ENCODE measurements at places on chromosomes 2 and 18.

GRCh38 chr2:102639429-102639828, 20.1 kb downstream of the SLC9A2 start:
- no peak for DNase-seq

DNA sequence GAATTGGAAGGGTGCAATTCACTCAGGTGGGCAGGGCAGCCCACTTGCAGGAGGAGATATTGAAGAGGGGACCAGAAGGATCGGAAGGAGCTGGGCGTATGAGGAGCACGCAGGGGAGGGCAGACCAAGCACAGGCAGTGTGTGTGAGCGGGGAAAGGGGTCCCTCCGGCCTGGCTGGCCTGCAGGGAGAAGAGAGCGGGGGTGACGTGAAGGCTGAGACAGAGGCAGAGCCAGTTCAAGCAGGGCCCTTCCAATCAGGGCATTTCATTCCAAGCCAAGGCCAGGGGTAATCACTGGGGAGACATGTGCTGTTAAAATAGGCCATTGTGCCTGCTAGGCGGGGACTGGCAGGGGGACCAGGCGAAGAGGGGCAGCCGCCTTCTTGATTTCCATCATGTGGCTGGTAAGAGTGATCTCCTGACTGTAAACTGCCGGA, 62.2 kb downstream of the ACKR3 start:
- no peak for DNase-seq

DNA sequence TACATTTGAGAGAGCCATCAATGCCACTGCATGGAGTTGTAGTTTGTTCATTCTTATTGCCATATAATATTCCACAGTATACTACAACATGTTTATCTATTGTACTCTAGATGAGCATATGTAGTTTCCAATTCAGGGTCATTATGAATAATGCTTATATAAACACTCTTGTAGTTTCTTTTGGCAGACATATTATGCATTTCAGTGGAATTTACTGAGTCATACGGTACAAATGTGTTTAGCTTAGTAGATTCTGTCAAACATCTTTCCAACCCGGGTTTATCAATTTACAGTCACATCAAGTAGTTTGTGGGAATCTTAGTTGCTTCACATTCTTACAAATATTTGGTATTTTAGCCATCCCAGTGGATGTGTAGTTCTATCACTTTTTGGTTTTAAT, 161.1 kb downstream of the KCNH7 start:
- DNase-seq: peak; percentile 7

DNA sequence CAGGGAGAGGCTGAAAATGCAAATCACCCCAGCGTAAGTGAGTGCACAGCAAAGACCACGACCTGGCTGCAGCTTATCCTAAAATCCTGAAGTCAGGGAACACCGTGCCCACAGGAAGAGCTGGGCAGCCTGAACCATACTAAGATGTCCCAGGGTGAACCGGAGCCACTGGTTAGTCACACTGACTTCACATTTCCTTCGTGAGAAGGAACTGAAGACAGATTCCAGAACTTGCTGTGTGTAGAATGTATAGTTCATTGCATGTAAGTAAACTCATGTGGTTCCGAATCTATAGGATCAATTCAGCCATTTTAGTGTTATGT, 84.6 kb upstream of the NDUFV2 start:
- DNase-seq: peak; percentile 61

GRCh38 chr2:157627594-157628476, 829 bp downstream of the ACVR1C start:
- peak; percentile 40 for DNase-seq

GRCh38 chr2:47002480-47003381, 87.1 kb upstream of the MCFD2 start:
- no peak for DNase-seq

GRCh38 chr2:140654565-140654964, 1476.3 kb downstream of the LRP1B start:
- peak; percentile 6 for DNase-seq

DNA sequence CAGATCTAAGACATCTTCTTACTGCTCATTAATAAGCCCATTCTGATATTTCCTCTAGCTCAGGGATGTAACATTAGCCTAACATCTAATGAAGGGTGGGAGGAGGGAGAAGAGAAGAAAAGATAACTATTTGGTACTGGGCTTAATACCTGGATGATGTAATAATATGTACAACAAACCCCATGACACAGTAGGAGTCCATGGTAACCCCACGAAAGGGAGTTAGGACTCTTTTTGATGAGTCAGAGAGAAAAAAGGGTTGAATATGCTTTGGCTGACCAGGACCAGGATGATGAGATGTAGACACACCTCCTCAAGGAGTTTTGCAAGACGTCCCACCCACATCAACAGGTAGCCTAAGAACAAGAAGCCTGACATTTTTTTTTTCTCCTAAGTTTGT, 34.4 kb upstream of the DLX2 start:
- DNase-seq: no peak

DNA sequence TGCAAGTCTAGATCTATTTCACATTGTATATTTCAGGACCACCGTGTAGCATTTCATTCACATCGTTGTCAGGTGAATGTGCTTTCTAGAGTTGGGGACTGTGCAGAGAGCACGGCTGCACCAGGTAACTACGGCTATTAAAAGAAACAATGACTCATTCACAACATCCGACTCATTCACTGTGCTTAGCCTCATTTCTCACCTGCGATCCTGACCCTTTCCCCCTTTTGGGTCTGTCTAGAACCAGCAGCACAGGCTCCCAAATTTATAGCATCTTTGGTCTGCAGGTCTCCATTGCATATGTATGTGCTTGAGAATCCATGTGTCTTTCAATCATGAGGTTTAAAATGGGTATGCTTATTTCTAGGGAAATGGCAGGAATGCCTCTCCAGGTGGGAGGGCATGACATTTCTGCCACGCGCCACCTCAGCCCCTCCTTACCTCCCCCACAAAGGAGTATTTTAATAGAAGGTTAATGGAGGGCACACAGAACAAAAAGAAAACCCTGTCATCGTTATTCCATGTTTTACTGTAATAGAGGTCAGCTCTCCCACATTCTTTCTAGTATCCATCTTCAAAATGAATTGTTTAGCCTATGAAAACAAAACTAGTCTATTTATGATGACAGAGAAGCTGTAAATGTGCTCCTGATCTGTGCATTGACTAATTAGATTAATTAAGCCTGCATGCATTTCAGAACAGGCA, 246.7 kb upstream of the EPHA4 start:
- DNase-seq: no peak

DNA sequence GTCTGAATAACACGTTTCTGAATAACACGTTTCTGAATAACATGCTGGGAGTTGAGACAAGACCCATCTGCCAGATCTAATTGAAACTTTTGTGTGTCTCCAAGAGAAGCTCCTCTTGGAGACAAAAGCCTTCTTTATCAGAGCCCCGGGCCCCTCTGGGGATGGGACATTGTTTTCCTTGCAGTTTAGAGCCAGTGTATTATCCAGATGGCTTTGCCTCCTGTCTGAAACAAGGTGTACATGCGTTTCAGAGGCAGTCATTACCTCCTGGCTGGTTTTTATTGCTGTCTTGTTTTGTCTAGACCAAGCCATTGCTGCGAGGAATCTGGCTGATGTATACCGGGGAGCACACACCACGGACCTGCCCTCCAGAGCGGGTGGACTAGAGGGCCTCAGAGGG, 7.8 kb downstream of the FOSL2 start:
- DNase-seq: no peak

GRCh38 chr18:43606795-43607194, 329.5 kb upstream of the SYT4 start:
- DNase-seq: no peak

- peak; percentile 86 for DNase-seq
Observed at GRCh38 chr2:233353769-233354499, at the start of gene DGKD. DGKD (plus strand) TSS chr2:233354494; CDS start chr2:233354519, 25 bp downstream.

DNA sequence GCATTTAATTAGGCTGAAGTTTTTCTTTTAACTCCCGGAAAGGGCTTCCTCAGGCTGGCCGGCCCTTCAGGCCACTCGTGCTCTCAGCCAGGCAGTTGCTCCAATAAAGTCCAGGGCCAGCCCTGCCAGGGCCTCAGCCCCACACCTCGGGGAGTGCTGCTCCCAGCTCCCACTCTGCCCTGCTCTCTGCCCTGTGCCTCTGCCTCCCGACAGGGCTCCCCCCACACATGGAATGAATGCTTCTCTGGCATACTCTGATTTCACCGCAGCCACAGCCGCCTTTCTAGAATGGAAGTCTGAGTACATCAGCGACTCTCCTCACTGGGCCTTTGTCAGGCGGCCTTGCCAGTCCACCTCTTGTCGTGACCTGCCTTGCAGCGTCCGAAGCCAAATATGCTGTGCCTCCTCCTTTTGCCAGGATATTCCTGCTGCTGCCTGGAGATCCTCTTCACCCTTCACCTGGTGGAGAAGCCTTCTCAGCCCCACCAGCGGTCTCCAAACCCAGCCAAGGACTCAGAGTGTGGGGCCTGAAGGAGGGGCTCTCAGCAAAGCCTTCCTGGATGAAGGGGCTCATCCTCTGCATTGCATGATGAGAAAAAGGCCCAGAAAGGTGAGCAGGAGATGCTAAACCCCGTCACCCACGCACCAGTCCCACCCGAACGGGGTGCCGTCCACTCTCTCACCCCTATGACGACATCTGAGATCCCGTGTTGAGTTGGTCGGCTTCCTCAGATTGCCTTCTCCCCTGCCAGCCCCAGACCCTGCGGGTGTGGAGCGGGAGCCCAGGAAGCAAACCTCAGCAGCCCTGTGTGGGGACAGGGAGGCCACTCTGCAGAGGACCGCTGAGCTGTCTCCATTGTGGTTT, 472.7 kb upstream of the HS6ST1 start:
- DNase-seq: no peak

DNA sequence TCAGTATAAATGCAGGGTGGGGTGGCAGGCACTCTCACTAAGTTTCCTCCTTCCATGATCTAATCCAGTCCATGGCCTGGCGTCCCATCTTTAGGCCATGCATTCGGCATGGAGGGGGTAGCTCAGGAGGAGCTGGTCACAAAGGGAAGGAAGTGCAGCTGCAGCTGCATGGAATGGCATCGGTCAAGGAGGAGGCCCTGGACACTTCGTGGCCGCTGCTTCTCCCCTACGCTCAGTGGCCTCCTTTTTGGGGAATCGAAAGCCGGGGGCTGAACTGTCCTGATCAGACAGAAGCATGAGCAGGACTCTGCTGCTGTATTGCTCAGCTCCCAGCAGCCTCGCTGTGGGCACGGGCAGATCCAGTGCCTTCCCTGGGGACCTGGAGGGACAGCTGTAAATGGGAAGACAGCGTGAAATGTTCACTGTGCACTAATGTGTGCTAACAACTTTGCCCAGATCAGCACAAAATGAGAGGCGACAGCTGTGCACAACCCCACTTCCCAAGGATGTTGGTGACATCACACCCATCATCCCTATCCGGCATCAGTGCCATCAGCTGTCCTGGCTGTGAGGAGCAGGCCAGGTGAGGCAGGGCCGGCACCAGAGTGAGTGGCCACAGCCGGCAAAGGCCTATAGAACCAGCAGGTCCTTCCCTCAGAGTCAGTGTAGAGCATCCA, 520.1 kb upstream of the RAB6C start:
- no peak for DNase-seq

- no peak for DNase-seq
Observed at GRCh38 chr2:46458763-46459500, 20.4 kb upstream of the TMEM247 start.

DNA sequence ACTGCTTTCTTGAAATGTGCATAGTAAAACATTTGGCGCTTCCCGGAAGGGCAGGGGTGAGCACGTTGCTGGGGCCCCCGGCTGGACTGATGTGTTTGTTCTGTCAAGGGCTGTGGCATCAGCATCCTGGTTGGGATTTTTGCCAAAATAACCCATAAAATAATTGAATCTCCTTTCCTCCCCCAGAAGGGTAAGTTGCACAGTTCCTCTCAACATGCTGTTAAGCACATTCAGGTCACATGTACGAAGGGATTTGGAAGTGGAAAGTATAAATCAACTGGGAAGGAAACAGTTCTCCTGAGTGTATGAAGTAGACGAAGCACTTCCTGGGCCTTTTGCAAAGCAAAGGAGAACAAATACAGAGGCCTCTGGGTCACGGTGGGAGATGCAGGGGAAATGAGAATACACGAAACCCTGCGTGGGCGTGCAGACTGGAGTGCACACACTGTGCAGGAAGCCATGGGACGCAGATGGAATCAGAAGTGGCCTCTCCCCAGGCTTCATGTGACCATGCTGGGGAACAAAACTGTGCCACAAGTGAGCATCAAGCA, 183.9 kb downstream of the LPIN1 start:
- DNase-seq: no peak

DNA sequence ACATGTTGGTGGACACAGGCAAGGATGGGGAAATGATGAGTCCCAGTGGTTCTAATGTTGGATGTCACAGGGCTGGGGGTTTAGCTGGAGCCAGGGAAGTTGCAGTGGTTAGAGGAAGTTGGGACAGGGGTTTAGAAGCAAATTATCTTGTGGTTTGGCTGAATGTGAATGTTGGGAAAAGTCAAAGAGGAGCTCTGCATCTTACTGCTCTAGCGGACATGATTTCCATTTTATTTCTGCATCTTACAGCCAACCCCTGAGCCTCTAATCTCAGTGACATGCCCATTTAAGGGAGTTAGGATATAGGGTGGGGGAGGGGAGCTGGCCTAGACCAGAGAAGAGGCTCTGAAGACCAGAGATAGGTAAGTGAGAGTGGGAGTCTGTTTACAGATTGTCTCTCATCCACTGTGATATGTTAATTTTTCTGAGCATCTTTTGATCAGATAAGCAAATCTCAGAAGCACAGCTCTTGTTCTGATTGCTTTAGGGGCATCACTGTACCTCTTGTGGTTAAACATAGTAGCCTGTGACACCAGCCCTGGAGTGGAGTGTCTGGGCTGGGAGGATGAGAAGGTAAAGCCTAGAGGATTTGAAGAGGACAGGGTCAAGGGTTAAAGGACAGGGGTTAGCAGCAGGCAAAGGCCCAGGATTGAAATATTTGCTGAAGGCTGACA, 43.6 kb downstream of the SETBP1 start:
- DNase-seq: no peak

DNA sequence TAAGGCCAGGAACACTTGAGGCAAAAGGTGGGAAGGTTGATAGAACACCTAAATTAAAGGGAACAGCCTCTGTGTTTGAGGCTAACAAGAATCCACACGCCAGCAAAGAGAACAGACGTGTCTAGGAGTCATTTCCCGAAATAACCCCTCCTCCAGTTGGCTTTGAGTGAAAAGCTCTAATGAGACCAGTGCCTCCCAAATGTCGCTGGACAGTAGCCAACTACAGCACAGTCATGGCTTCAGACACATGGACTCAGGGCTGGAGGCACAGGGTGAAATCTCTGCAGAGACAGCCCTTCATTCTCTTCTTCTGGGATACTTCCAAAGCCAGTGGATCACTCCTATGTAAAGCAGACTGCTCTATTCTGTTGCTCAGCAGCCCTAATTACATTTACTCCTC, 49.6 kb downstream of the SOWAHC start:
- peak; percentile 59 for DNase-seq

All from adipocyte (in vitro differentiated cells).